Stimulated activated naive B cell treated with anti-CD40 and anti-IgM and Interleukin-4, amounts not matched to agents 10 μg/mL and 1 μg/mL and 100 μg/mL, for 72 hours (primary cell): ENCODE measurements at places on chromosomes 7 and 10.
A peak's percentile ranks its signal among the peaks of the same experiment; 100 is the strongest.

- no peaks in the 10 kb centered on the region for H3K36me3 ChIP-seq
- H3K27ac ChIP-seq: no peak overlapping the region
- H3K27me3 ChIP-seq: no peaks in the 10 kb centered on the region
- no peak for DNase-seq
- no peak overlapping the region for H3K4me3 ChIP-seq
Measured at GRCh38 chr10:34407324-34407805, 407.7 kb downstream of the PARD3 start.

GRCh38 chr7:149140831-149141230 is 6.4 kb upstream of the ZNF398 start:
- H3K4me1 ChIP-seq: peaks cover 5% of the 10 kb centered on the region
- no peak for DNase-seq
- peaks cover 14% of the 10 kb centered on the region for H3K36me3 ChIP-seq
- no peak overlapping the region for H3K27ac ChIP-seq
- no peak overlapping the region for H3K4me3 ChIP-seq
- H3K27me3 ChIP-seq: no peaks in the 10 kb centered on the region

- DNase-seq: no peak
- peaks cover 3% of the 10 kb centered on the region for H3K4me1 ChIP-seq
- H3K27me3 ChIP-seq: no peaks in the 10 kb centered on the region
- H3K36me3 ChIP-seq: peaks cover 22% of the 10 kb centered on the region
Measured at GRCh38 chr10:121834757-121835156, 93.1 kb downstream of the ATE1 start.

DNA sequence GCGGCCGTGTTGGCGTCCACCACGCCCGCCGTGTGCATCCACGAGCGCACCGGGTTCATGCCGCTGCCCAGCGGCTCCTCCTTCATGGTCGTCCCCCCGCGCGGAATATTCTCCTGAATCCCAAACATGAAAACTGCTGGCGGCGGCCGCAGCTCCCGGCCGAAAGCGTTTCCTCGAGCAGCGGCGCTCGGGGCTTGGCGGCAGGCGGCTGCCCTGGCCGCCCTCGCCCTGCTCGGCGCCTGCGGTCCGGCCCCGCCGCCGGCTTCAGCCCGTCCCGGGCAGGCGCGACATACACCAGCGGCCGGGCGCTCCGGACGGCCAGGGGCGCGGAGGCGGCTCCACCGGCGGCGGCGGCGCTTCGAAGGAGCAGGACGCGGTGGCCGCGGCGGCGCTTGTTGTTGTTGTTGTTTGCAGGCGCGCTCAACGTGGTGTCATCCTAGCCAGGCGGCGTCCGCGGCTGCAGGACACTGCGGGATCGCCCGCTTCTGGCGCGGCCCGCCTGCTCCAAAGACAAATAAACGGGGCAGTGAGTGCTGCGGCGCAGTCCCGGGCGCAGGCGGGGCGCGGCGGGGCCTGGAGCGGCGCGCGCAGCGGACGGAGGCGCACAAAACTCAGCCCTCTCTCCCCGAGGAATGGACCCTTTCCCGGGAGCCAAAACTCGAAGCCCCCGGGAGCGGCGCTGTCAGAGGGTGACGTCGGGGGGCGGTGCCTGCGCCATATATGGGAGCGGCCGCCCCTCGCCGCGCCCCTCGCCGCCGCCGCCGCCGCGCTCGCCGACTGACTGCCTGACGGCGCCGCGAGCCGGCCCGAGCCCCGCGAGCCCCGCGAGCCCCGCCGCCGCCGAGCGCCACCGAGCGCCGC is at the start of gene EBF3:
EBF3 (minus strand) TSS at position 634 of the 861 bp plus-strand sequence; CDS start at position 128, 506 bp downstream.
- peak within 1 kb of the TSS; percentile 91 for H3K27ac ChIP-seq
- peaks cover 29% of the 10 kb centered on the region for H3K4me1 ChIP-seq
- DNase-seq: no peak
- peak within 1 kb of the TSS; percentile 84 for H3K4me3 ChIP-seq
- H3K27me3 ChIP-seq: peaks cover 45% of the 10 kb centered on the region

DNA sequence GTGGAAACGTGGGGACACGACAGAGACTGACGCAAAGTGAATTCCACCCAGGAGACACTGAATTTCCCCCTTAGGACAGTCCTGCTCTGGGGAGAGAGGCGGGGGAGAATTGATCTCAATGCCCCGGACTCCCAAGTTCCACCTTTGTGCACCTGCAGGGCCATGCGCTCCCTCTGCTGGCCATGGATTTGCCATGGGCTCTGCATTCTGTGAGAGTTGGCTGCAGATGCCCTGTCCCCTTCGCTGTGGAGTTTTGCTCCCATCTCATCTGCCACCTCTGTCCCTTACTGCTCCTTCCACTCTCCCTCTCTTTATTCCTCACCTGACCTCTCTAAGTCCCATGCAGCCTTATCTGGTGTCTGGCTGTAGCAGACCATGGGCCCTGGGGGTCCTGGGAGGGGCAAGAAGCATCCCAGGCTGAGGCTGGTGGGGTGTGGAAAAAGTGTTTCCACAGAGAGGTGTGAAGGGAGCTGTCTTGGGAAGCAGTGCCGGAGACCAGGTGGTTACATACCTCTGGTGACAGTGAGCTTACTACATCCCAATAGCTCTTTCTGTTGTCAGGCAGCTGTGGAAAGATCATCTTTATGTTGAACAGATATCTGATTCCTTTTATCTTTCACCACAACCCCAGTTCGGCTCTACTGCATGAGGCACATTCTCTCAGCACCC is 14.3 kb downstream of the GHRHR start:
- H3K27me3 ChIP-seq: peaks cover 59% of the 10 kb centered on the region
- H3K4me3 ChIP-seq: no peak overlapping the region
- no peak overlapping the region for H3K27ac ChIP-seq
- H3K4me1 ChIP-seq: peaks cover 11% of the 10 kb centered on the region

GRCh38 chr7:128859232-128860157 is 3.2 kb upstream of the ATP6V1F start:
- peak overlapping the region; percentile 60 for H3K27ac ChIP-seq
- no peaks in the 10 kb centered on the region for H3K27me3 ChIP-seq
- DNase-seq: no peak
- H3K4me1 ChIP-seq: peaks cover 22% of the 10 kb centered on the region

GRCh38 chr7:90387470-90388240 is 15.6 kb upstream of the CLDN12 start:
- H3K36me3 ChIP-seq: peaks cover 25% of the 10 kb centered on the region
- H3K4me3 ChIP-seq: no peak overlapping the region
- H3K27ac ChIP-seq: no peak overlapping the region
- no peak for DNase-seq
- H3K4me1 ChIP-seq: no peaks in the 10 kb centered on the region

DNA sequence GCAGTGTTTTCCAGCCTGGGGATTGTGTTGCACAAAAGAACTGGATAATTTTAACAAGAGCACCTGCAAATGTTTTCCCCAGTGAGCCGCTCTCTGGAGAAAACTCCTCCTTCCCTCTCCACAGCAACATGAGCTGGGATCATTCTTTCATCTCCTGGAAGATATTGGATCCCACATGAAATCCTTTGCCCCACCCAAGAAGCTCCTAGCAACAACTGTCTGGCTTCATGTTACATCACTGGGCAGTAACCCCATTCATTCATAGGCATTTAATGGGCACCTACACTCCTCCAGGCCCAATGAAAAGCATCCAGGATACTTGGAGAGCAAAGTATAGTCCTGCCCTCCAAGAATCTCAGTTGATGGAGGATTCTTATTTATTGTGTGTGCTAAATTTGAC is 27.2 kb downstream of the LSM5 start:
- no peaks in the 10 kb centered on the region for H3K36me3 ChIP-seq

DNA sequence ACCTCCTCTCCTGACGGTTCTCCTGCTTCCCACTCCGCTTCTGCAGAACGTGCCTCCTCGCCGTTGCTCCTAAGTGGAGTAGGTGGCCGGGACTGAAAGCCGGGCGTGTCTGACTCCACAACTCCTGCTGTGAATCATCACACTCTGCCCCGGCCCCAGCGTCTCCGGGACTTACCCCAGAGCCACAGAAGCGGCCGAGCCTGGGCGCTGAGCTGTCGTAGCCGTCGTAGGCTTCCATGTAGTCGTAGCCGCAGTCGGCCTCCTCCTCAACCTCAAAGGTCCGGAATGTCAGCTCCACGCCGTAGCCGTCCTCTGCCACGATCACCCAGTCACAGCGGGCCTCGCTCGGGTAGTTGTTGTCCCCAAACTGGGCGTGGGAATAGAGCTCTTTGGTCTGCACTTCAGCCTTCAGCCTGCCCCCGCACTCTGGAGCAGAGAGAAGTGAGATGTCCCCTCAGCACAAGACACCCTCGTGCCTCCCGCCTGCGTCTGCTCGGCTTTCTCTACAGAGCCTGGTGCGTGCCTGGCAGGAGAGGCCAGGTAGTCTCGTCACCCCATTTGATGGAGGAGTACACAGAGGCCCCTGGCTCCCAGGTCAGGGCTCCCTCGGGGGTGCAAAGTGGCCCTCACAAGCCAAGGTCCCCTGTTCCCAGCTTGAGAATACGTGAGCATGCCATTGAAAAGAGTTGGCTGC is 11.2 kb upstream of the OPALIN start:
- H3K4me1 ChIP-seq: peaks cover 10% of the 10 kb centered on the region
- H3K4me3 ChIP-seq: no peak overlapping the region
- no peak for DNase-seq
- peaks cover 10% of the 10 kb centered on the region for H3K27me3 ChIP-seq

DNA sequence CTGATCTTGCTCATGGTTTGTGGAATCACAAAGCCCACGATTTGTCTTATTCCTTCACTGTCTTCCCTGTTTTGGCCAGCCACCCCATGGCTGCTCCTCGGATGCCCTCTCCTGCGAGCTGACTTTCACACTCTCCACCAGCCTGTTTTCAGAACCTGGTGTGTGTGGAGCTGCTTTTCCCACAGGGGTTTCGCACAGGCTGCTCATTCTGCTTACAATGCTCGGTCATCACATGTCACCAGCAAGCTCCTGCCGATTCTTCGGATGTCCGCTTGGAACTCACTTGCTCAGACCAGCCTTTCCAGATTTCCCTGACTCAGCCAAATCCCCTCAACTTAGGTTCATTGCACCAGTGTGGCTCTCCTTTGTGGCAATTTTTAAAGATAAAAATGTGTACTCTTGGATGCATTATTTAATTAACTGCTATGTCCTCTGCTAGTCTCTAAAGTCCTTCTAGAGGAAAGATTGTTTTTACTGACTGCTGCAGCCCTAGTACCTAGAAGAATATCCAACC is 1018.6 kb upstream of the LRRTM3 start:
- no peaks in the 10 kb centered on the region for H3K27me3 ChIP-seq
- H3K4me1 ChIP-seq: no peaks in the 10 kb centered on the region
- no peak overlapping the region for H3K4me3 ChIP-seq

- no peak overlapping the region for H3K27ac ChIP-seq
- H3K36me3 ChIP-seq: no peaks in the 10 kb centered on the region
- peaks cover 15% of the 10 kb centered on the region for H3K4me1 ChIP-seq
- no peak overlapping the region for H3K4me3 ChIP-seq
- DNase-seq: no peak
- H3K27me3 ChIP-seq: no peaks in the 10 kb centered on the region
Measured at GRCh38 chr7:77434570-77435275, 18.6 kb upstream of the GSAP start.
